ENCODE measurements at places on chromosomes 1 and 21. TPM values are rescaled to one million over a fixed set of nuclear protein-coding genes. Genes with fewer than 3 reads are reported as not detected.

The ARHGEF10L gene
- total RNA-seq: 21.6 TPM

- DNase-seq: no peak
These were observed 3.7 kb downstream of the BACH1 start for GRCh38 chr21:29302359-29302875.

The FALEC gene
- total RNA-seq: 0.94 TPM

- no peak for DNase-seq
These were observed 32.6 kb downstream of the NMNAT2 start for GRCh38 chr1:183385340-183386144.

The SLAMF9 gene
- 0.94 TPM for total RNA-seq
